Stimulated activated CD8-positive, alpha-beta memory T cell treated with anti-CD3 and anti-CD28 coated beads, Interleukin-15, amount 100 ng/mL, for 48 hours (primary cell): ENCODE measurements at places on chromosomes 11 and 22.

DNA sequence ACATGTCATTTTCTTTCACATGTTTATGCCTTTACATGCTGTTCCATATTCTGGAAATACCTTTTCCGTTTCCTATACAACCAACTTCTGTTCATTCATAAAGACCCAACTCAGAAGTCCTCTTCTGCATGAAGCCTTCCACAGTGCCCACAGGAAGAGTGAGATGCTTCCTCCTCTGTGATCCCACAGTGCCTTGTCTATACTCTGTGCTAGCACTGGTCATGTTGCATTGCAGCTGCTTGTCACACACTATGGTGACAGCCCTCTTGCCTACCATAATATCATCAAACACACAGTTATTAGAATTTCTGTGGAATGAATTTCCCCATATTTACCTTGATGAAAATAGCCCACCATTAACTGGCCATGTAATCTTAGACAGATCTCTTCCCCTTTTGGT is 8.9 kb downstream of the PARVA start:
- no peak for DNase-seq

- no peak for DNase-seq
These were observed 7.0 kb upstream of the TBC1D10A start for GRCh38 chr22:30333707-30334087.

GRCh38 chr11:83477772-83478171 is 191.6 kb upstream of the CCDC90B start:
- no peak for DNase-seq

GRCh38 chr11:70604221-70604620 is 205.9 kb downstream of the CTTN start:
- DNase-seq: no peak

GRCh38 chr22:31238057-31238456 is 26.0 kb downstream of the LIMK2 start:
- DNase-seq: no peak

DNA sequence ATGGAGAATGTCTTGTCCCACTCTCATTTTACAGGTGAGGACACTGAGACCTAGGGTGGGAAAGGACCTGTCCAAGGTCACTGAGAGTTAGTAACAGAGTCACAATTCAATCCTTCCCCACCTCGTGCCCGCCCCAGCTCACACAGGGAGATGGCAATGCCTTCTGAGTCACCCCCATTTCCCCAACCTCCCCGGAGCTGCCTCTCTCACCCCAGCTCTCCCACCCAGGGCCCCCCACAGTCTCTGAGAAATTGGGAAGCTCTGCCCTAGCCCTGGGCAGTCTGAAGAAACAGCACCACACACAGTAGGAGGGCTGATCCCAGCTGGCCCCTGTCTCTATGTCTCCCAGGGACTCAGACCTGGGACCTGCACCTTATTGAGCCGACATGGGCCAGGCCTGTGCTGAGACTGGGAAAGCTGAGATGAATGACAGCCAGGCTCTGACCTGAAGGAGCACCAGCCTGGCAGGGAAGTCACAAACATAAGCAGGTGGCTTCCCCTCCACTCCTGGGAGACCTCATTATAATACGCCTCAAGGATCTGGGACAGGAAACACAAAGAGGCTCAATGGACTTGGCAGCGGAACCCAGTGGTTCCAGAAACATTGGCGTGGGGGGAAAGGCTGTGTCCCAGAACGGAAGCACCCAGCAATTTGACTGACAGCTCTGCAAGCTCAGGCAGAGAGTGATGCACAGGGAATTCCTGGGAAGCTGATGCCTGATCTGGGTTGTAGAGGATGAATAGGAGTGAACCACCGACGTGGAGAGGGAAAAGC is 51.0 kb downstream of the CD6 start:
- DNase-seq: no peak

- no peak for DNase-seq
These were observed 55.9 kb upstream of the FGF3 start for GRCh38 chr11:69874984-69875624.

- DNase-seq: peak; percentile 84
These were observed at the start of gene FDX1 for GRCh38 chr11:110429731-110430266. TSS of gene FDX1 (plus strand) at chr11:110429948. CDS start at chr11:110430121, 173 bp downstream.

GRCh38 chr11:32444186-32444585 is 8.8 kb upstream of the WT1 start:
- DNase-seq: no peak

GRCh38 chr11:59923813-59924212 is 14.4 kb upstream of the OOSP1 start:
- DNase-seq: no peak

DNA sequence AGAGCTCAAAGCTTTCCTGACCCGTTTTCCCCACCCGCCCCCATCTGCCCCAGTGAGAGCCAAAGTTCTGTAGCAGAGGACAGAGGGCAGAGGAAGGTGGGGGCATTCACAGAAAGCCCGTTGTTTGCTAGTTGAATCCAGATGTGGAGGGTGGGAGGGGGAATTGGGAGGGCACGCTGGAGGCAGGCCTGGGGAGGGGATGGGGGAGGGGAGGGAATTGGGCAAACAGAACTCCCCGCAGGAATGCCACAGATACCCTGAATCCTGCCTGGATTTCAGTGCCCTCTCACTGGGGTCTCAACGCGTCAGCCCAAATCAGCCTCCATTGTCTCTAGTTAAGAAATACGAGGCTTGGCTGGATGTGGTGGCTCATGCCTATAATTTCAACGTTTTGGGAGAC is 12.9 kb upstream of the OAF start:
- DNase-seq: no peak

GRCh38 chr22:36064358-36064757 is 35.7 kb upstream of the RBFOX2 start:
- DNase-seq: no peak

- DNase-seq: peak; percentile 31
These were observed 4.7 kb downstream of the OSBPL5 start for GRCh38 chr11:3160252-3161031.

DNA sequence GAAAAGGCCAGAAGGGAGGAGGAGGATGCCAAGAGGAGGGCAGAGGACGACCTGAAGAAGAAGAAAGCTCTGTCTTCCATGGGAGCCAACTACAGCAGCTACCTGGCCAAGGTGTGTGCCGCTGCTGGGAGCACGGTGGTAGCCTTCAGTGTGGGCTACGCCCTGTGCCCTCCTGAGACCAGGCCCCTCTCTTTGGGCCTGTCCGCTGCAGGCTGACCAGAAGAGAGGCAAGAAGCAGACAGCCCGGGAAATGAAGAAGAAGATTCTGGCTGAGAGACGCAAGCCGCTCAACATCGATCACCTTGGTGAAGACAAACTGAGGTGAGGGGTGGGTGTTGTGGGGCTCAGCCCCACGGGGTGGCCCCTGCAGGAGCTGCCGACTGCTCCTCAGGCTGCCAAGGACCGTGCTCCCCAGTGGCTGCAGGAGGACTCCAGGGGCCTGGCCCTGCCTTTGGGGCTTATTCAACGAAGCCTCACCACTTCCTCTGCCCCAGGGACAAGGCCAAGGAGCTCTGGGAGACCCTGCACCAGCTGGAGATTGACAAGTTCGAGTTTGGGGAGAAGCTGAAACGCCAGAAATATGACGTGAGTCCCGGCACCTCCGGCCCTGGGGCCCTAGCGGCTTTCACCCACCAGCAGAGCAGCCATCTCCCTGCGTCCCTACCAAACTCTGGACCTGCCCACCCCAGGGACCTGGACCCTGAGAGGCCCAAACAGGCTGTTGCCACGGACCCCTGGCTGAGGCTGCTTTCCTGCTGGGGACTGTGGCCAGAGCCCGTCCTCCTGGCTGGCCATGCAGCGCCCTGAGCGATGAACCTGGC is 12.6 kb upstream of the MRPL23 start:
- DNase-seq: no peak

- DNase-seq: peak; percentile 51
These were observed at the start of gene PGAP2 for GRCh38 chr11:3807909-3808860. TSS of gene PGAP2 (plus strand) at chr11:3808560. CDS start at chr11:3811260, 2,700 bp downstream.

DNA sequence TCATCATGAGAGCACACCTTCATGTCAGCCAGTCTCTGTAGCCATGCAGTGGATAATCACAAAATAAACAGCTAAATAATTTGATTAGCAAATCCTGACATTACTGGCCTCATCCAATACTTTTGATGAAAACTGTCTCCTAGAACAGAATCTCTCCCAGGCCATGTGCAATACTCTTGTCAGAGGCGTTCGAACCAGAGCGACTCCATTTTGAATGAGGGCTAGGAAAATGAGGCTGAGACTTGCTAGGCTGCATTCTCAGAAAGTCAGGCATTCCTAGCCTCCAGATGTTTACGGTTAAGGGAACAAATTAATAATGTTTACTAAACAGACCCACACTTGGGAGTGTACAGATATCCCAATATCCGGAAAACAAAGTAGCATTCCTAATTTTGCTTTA is 69.9 kb downstream of the FAM168A start:
- no peak for DNase-seq

DNA sequence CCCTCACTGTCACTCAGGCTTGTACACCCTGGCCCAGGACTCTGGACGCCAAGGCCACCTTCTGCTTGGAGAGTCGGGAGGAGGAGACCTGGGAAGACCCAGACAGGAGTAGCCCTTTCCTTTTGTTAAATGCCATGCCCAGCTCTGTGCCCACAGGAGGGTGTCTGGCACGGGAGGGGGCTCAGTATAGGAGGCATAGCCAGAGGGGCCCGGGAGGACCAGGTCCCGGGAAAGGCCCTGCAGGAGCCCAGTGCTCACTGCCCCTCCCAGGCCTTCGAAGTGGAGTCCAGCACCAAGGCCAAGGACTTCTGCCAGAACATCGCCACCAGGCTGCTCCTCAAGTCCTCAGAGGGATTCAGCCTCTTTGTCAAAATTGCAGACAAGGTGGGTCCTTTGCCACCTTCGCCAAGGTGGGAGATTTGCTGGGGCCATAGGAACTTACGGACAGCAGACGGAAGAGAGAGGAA is 79.0 kb downstream of the MYO7A start:
- DNase-seq: no peak

DNA sequence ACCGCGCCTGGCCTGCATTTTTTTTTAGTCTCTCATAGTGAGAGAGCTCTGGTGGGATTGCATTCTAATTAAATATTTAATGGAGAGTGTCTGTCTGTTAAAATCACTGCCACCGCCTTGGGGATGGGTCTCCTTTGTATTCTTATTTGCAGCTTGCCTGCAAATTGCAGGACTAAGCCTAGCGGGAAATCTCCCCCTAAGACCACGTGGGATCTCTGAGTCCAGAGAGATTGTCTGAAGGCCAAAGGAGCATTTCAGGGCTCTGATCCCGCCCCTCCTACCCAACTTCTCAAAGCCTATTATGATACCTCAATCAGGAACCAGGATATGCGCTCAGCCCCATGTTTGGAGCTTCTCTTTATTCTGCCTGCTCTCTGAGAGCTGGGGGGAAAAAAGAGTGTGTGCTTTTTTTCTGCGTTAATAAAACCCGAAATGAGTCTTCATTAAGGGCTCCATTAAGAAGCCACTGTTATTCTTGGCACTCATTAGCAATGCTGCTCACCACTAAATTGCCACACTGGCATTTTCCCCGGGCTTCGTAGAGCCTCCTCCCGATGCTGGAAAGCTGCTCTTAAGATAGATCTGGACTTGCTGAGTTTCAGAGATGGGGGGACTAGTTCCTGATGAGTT is 92.9 kb upstream of the THY1 start:
- no peak for DNase-seq

DNA sequence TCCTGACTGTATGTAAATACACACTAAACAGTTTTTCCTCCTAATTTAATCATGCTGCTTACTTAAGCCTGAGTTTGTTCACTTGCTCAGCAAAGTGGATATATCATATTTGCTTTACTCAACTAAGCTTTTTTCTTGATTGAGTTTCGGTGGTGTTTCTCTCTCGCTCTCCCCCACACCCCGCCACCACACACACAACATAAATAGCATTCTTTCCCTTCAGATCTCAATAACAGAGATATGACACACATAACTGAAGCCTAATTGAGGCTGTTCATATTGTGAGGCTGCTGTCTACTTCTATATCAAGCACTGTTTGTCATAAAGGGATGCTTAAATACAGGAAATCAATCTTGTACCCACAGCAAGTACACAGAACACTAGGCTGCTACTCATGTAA is 364.9 kb downstream of the FAT3 start:
- no peak for DNase-seq

DNA sequence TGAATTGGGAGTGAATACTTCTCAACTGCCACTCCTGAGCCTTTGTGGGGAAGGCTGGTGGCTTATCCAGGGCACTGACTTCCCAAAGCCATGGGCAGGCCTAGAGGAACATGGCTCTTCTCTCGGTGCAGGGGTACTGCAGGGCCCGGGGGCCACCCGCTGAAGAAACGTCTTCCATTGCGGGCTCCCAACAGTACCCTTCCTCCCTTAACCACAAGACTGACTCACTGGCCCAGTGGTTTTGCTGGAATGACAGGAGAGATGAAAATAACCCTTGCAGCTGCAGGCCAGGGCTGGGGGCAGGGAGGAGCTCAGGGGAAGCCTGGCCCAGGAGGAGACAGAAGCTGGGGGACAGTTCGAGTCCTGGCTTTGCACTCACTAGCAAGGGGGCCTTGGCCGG is 13.5 kb downstream of the TXN2 start:
- DNase-seq: peak; percentile 8

DNA sequence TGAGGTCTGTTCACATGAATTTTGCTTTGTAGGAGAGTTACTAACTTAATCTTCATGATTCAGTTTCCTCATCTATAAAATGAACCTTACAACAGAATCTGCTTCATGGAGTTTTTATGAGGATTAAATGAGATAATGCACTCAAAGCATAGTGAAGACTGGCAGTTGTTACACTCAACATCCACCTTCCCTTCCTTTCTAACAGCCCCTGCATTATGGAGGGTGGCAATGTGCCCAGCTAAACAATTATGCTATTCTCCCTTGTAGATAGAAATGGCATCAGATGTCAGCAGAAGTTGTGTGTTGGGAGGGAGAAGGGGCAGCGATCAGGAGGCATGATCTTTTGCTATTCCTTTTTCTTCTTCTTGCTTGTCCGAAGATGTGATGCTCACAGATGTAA is 6.5 kb downstream of the POU2AF1 start:
- no peak for DNase-seq

- DNase-seq: no peak
These were observed 25.0 kb downstream of the CASP12 start for GRCh38 chr11:104873252-104873651.

- DNase-seq: peak; percentile 28
These were observed at the start of gene SLC43A1 for GRCh38 chr11:57515332-57516060. TSS of gene SLC43A1 (minus strand) at chr11:57515702. CDS start at chr11:57514111, 1,591 bp downstream.

DNA sequence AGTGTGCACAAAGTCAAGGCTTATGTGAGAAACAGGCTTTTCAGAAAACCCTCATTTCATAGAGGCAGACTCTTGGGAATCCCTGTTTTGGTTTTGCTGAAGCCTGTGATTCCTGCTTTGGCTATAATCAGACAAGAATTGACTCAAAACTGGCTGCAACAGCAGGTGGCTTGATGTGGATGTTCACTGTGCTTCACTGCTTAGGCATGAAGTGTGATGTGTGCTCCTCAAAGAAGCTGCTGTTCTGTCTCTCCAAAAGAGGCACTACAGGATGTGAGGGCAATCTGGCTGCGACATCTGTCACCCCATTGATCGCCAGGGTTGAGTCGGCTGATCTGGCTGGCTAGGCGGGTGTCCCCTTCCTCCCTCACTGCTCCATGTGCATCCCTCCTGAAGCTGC is 103.5 kb downstream of the C11orf58 start:
- DNase-seq: no peak

- DNase-seq: no peak
These were observed 31.3 kb downstream of the GNB1L start for GRCh38 chr22:19823191-19823901.
